ENCODE measurements at places on chromosomes 1 and 21.

DNA sequence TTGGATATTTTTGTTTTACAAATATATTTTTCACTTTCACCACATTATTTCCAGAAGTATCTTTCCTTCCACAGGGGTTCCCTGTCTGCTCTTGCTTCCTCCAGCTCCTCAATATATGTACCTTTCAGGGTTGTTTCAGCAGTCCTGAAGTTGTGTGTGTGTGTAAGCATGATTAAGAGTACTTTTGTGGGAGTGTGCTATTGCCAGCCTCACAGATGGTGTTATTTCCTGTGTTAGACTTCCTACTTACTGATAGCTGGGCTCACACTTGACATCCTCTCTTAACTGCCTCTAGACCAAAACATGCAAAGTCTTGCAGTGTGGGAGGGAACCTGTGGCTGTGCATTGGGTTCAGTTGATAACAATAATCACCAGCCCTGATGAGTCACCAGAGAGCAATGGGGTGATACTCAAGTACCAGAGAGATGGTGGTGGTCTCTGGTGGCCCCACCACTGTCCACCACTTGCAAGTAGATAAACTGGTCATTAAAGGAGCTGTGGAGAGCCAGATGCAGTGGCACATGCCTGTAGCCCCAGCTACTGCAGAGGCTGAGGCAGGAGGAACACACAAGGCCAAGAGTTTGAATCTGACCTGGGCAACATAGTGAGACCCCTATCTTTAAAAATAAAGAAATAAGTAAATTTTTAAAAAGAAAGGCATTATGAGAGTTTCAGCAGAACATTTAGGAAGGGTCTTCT lies 126.7 kb downstream of the NR5A2 start:
- DNase-seq, result no peak

GRCh38 chr1:206930210-206930798 lies 8.6 kb upstream of the FCMR start:
- DNase-seq, result no peak

- DNase-seq, result no peak
Observed at GRCh38 chr1:56502700-56503245, 76.6 kb downstream of the PLPP3 start.

DNA sequence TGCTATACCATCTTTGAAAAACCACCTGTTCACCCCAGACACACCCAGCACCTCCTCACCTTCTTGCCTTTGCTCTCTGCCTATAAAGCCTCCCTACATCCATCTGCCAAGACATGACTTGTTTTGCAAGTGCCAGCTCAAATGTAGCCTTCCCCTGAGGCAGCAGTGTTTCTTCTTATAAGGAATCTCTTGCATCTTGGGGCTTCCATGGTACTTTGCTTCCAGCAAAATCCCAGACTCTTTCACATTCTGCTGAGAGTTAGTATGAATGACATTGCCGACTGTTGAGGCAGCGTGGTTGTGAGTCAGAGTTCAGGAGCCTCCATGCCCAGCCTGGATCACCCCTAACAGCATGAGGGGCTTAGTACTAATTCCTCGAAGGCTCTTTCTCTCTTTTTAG lies 217.4 kb upstream of the RUNX1 start:
- no peak for DNase-seq

DNA sequence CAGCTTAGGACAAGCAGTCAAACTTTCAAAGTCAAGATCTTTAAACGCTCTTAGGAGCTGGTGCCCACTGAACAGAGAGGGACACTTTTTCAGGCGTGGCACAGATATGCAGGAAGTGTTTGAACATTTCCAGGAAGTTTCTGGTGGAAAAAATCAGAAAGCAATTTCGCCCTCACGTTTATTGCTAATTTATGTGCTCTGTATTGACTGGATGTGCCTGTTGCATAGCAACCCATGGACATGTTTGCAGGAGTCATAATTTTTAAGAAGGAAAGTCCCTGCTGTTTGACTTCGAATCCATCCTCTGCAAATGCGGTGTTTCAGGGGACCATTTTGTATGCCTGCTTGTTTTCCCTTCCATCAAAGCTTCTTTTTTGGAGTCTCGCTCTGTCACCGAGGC lies 239.9 kb upstream of the IRF2BP2 start:
- no peak for DNase-seq

DNA sequence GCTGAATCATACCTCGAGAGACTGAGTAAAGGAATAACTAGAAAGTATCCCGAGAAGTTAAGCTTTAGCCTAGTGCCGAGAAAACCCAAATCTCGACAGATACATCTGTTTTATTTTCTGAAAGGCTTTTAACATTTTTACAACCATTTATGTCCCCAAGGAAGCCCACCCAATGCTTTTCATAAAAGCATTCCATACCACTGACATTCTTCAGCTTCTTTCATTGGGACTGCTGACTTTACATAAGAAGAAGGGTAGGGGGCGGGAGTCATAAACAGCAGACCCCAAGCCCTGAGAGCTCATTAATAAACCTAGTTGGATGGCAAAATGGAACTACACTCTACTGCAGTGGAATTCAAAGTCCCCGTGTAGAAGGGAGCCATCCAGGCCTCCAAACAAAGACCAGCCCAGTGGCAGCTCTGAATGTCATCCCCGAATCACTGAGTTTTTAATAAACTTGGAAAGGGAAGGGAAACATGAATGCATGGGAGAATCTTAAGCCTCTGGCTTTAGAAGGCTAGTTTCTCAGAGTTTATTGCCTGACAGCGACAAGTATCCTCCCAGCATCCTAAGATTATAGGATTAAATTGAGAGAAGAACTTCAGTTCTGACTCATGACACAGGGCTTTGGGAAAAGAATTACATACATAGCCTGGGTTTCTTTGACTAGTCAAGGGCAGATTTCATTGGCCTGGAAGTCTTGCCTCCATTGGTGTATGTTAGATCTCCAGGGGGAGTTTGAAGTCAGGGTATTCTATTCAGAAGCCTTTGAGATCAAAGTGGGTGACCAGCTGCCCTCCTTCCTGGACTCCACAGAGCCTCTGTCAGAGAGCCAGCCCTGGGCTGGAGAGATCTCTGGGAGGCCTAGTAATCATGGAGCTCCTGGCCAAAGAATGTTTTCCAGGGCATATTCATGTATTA lies 3.7 kb downstream of the ATF3 start:
- DNase-seq, result no peak

Data from left lung (tissue), 14 donors.